ENCODE measurements at places on chromosomes 6 and 20.

GRCh38 chr20:54026295-54027064 is 43.9 kb downstream of the BCAS1 start:
- no peak for DNase-seq

GRCh38 chr6:148358196-148358785 is 15.7 kb downstream of the SASH1 start:
- DNase-seq, result no peak

DNA sequence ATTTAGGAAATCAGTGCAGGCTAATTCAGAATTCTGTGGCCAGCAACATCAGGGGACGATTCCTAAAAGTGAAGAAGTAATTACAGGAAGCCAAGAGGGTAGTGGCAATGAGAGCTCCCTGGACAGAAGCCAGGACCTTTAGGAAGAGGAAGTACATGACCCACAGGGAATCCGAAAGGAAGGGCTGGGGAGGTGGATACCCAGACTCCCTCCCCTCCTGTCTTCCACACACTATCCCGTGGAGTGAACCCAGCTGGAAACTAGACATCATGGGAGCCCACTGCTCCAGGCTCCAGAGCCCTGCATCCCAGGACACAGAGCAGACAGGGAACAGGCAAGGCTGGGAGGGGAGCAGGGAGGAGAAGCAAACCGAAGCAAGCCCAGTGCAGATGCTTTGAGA is 83.0 kb downstream of the SNX5 start:
- no peak for DNase-seq

DNA sequence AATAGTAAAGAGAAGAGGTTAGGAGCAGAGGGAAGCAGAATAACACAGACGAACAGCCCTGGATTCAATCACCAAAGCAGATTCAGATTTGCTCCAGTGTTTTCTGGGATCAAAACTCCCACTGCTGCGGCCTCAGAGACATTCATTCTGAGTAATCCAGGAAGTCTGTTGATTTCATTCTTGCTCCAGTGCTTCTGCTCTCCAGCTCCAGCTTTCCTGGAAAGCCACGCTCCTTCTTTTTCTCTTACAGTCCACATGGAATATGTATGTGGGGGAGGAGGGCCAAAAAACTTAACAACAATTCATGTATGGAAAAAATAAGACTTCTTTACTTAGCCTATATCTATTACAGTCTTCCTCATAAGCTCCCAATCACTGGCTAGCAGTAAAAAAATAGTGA is 26.4 kb upstream of the UST start:
- no peak for DNase-seq

- no peak for DNase-seq
Measured at GRCh38 chr6:157606516-157606915, 216.5 kb upstream of the SNX9 start.

- no peak for DNase-seq
Measured at GRCh38 chr6:122033564-122034181, 365.8 kb upstream of the HSF2 start.

DNA sequence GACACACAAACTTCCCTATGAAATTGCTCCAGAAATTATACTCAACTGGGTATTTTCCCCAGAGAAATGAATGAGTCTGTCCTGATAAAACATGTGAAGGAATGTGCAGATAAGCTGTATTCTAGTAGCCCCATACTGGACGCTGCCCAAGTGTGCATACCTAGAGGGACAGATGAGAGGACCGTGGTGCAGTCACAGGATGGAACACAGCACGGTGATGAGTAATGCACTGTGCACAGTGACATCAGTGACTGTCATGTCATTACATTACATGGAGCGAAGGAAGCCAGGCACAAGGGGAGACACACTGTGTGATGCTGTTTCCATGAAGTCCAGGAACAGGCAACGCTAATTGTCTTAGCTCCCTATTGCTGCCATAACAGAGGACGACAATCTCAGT is 155.5 kb downstream of the CDH4 start:
- no peak for DNase-seq

GRCh38 chr6:167839755-167840154 is 13.0 kb downstream of the AFDN start:
- no peak for DNase-seq

DNA sequence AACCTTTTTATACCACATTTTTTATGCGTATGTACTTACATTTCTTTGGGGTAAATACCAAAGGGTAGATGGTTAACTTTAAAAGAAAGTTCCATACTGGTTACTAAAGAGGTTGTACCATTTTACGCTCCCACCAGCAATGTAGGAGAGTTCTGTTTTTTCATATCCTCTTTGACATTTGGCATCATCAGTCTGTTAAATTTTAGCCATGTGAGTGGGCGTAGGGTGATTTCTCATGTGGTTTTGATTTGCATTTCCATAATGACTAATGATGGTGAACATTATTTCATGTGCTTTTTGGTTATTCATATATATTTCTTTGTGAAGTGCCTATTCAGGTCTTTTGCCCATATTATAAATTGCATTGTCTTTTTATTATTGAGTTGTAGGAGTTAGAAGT is 194.2 kb downstream of the PRL start:
- no peak for DNase-seq

DNA sequence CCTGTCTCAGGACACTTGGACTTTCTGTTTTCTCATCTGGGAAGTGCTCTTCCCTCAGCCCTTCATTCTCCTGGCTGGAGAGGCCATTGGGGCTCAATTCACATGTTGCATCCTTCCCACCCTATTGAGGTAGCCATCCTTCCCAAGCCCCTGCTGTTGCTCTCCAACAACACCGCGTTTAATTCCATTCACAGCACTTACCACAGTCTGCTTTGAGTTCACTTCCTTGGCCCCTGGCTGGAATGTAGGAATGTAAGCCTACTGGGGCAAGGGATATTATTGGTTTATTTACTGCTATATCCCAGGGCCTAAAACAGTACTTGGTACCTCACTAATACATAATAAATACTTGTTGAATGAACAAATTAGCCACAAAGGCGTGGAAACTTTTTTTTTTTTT is 6.7 kb upstream of the GFOD1 start:
- no peak for DNase-seq

DNA sequence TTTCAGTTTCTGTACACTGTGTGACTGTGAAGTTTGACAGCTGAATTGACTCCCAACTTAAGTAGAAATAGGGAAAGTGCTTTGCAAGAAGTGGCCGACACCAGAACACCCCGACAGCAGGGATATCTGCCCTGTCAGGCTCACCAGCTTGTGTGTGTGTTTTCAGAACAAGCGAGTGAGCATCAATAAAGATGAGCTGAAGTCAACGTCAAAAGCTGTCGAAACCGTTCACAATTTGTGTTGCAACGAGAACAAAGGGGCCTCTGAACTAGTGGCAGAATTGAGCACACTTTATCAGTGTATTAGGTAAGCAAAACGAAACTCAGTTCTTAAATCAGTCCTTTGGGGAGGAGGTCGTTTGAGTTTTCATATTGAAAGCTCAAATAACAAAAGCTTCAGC is 10.7 kb downstream of the NELFCD start:
- no peak for DNase-seq

GRCh38 chr6:169862043-169862891 is 110.8 kb downstream of the ERMARD start:
- no peak for DNase-seq

DNA sequence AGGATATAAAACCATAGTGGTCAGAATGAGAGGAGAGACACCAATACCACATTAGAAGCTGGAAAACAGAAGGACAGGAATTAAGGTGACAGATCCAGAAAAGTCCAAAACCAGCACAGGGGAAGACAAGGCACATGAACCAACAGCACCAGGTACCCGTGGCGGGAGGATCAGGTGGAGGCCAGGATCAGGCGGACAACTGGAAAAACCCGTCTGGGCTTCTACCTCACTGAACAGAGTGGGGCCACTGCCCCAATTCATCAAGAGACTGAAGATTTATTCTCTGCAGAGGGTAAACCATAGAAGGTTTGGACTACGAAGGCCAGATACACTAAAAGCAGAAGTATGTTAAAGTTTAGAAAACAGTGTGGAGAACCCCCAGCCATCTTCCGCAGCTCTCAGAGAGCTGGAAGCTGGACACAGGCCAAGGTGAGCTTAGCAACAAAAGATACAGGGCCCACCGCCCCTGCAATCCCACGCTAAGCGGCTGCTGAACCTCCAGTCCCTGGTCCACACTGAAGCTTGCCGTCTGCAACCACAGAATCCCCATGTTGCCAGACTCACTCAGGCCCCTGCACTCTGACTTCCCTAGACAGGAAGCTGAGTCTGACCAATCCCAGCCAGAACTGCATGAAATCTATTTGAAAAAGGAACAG is 29.9 kb downstream of the ABHD12 start:
- DNase-seq, result no peak

DNA sequence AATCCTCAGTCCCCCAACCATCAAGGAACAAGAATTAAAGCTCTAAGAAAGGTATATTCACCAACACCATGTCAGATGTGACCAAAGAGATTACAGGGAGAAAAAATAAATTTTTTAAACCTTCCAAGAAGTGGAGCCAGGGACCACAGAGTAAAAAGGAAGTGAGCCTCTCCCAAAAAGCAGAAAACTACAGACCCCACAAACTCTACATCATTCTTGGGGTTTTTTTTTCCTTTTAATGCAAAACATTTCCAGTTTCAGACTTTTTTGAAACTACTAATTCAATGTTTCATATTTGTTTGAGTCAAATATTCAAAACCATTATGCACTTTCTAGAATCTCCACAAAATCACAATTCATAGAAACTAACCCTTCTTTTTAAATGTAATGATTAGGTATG is 6.8 kb upstream of the IL17F start:
- DNase-seq, result no peak

DNA sequence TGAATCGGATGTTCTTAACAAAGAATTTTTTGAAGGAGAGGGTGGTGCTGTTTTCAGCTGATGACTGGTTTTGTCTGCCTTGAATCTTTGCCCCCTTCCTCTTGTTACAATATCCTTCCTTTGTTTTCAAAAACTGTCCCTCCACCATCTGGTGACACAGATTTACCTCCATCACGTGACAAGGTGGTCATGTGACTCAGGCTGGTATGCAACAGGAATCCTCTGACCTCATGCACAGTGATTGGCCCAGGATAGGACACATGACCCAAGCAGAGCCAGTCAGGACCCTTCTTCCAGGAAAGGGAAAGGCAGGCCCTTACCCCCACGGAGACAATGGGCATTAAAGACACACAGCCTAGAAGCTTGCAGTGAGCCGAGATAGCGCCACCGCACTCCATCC is 84.7 kb upstream of the MC3R start:
- DNase-seq, result no peak

GRCh38 chr6:50602292-50602691 is 111.0 kb upstream of the TFAP2D start:
- DNase-seq, result no peak

DNA sequence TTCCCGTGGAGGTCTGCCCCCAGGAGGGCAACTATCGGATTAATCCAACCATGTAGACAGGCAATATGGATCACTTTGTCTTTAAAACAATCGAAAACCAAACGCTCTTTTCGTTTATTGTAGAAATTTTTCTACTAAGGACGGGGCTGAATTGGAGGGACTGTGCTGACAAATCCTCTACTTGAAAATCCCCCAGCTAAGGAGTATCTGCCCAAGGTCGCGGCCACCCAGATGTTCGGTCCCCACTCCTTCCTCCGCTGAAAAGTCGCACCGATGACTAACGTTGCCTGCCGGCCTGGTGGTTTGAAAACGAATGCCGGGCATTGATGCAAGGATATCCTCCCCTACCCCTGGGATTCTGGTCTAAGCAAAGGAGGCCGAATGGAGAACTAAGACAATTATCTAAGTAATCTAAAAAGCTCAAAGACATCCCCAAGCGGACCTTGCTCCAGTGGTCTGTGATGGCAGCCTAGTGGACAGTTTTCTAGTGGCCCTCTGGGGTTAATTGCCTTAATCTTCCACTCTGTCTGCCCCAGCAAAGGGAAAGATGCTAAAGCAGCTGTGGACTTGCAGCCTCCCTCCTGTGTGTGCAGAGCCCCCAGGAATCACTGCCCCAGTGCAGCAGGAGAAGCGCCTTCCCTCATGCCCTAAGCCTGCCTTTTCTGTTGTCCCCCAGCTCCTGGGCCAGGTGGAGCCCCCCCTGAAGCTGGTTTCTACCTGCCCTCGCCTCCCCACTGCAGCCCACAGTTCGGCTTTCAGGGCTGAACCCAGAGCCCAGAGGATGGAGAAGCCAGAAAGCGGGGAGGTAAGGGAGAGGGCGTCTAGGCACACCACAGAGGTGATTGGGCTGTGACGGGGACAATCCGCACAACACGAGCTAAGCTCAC is 3.6 kb upstream of the FOXC1 start:
- no peak for DNase-seq

DNA sequence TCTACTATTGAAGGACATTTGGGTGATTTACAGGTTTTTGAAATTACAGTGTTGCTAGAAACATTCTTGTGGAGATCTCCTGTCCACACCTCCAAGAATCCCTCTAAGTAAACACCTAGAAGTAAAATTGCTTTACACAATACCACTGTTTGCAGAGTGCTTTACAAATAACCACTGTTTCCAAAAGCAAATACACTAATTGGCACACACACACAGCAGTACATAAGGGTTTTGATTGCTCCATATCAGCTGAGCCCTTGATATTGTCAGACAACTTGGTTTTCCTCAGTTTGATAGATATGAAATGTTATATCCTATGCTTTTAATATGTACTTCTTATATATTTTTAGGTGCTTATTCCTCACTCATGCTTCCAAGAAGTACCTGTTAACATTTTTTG is 6.3 kb downstream of the HMGN4 start:
- no peak for DNase-seq

GRCh38 chr20:44069203-44070011 is 117.6 kb downstream of the JPH2 start:
- DNase-seq, result no peak

DNA sequence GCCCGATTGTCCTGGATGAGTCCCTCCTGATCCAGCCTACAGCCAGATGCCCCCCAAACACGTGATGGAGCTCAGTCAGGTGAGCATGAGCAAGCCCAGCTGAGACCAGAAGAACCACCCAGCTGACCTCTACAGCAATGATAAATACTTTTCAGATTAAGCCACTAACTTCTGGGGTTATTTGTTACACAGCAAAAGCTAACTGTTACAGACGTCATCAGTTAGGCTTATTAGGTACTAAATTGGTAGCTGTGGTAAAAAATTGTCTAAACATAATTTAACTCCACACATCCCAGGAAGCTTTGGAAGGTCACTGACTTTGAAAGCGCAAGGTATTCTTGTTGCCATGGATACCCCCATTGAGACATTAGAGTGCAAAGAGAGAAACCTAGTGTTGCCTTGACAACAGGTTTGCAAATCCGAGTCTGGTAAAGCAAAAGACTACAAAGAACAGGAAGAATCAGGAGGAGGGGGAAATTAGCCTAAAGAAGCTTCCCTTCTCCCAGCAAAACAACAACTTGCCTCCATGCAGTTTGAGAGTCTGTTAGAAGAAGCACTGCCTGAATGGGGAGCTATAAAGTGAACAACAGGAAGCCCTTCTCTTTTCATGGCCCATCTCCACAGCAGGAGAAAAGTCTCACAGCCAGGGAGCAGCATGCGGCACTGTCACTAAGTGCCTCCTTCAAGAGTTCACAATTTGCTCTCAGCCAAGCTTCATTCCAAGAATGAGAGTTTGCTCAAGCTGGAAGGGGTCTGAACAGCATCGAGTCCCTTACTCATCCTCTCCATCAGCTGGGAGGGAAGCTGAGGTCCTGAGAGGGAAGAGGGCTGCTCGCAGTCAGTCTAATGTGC is 41.7 kb upstream of the ZNF831 start:
- DNase-seq, result no peak

All from T1000 (cell line).